Activated CD8-positive, alpha-beta memory T cell treated with anti-CD3 and anti-CD28 coated beads for 1 hour (primary cell): ENCODE measurements at places on chromosomes 6 and 20.

- no peak for DNase-seq
Measured at GRCh38 chr6:112744827-112745226, 397.7 kb downstream of the RFPL4B start.

- DNase-seq, result no peak
Measured at GRCh38 chr6:107784669-107785068, 39.4 kb downstream of the SCML4 start.

DNA sequence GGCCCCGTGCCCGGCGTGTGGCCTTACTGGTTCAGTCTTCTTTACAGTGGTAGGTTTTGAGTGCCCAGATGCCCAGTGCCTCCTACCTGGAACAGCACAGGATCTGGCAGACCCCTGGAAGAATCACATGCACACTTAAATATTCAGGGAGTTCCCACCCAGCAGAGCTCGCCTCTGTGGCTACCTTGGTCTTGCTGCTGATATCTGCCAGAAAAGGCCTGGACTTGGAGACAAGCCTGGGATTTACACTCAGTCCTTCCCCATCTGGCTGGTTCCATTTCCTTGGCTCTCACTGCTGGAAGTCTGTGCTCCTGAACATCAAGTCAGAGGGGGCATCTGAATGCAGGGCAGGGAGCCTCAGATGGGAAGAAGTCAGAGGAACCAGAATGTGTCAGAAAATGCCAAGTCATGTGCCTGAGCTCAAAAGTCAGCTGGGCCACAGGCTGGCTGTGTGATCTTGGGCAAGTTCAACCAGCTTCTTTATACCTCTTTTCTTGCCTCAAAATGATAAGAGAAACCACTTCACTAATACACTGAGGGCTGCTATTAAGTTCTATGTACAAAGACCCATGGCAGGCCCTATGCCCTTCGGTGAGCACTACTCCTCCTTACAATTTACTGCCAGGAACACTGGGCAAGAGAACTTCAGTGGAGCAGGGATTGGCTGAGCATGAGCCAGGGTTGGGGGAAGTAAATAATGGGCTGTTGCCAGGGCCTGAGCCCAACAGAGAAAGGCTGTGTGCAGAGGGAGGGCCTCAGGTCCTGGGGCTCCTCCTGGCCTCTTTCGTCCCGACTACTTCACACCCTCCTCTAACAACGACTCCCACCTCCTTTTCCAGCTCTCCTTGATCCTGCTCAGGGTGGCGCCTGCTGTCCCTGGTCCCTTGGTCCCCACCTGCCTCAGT, 158.1 kb upstream of the PROKR2 start:
- no peak for DNase-seq

GRCh38 chr20:53582574-53583351, 10.9 kb downstream of the ZNF217 start:
- no peak for DNase-seq

DNA sequence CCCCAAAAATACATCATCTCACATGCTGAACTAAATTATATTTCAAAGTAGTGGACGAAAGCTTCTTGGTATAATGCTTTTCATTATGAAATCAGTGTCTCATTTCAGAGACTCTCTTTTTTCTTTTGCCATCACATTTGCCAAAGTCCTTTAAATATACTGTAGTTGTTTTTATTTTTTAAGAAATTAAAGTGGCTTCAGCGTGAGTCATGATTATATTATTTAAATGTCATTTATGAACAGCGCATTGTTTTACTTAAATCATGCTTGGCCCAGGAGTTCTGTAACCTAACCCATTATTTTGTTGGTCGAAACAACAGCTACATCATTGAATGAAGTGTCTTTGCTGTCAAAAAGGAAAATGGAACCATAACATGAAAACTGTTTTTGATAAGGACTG, 100.9 kb downstream of the CD109 start:
- DNase-seq, result no peak

GRCh38 chr6:130211691-130212090, 11.1 kb downstream of the SAMD3 start:
- DNase-seq, result no peak
